HEK293T (cell line): ENCODE measurements at places on chromosomes 1 and 21.

DNA sequence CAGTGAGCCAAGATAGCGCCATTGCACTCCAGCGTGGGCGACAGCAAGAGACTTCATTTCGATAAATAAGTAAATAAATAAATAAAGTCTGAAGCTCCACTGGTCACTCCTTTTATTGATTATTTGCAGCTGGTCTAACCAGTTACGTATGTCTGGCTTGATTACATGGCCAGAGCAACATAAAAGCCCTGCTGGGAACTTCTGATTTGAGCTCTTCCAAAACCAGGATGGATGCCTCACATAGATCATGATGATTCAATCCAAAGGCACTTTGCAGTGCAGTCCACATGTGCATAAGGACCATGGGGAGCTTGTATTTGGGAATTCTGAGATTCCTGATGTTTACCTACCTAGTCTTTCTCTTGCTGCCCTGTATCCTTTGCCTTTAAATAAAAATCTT is 24.0 kb downstream of the NSUN4 start:
- DNase-seq: no peak

GRCh38 chr1:203619091-203619780 is 7.4 kb upstream of the ATP2B4 start:
- no peak for DNase-seq

- DNase-seq: no peak
These were observed 20.1 kb upstream of the CCDC17 start for GRCh38 chr1:45643978-45644377.

- DNase-seq: no peak
These were observed 21.3 kb downstream of the MIIP start for GRCh38 chr1:12040457-12041051.

- no peak for DNase-seq
These were observed 198.6 kb upstream of the CAMK1G start for GRCh38 chr1:209384710-209385550.

DNA sequence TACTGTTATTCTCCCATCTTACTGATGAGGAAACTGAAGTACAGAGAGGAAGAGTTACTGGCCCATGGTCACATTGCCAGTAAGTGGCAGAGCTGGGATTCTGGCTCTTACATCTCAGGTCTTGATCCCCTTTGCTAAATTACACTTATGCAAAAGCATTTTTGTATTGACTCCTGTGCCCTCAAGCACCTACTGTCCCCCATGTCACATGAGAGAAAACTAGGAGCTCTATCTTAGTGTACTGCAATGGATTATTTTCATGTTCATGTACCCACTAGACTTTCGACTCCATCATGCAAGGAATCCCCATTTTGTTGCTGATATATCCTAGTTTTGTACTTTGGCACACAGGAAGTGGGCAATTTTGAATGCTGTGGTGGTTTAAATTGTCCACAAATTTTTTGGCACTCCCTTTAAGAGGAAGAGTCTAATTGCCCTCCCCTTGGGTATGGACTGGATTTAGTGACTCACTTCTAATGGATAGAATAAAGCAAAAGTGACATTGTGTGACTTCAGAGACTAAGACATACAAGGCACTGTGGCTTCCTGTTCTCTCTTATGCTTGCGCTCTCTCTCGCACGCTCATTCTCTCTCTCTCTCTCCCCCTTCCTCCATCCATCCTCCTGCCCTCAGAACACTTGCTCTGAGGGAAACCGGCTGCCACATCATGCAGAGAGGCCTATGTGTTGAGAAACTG is 43.5 kb upstream of the JAK1 start:
- no peak for DNase-seq

DNA sequence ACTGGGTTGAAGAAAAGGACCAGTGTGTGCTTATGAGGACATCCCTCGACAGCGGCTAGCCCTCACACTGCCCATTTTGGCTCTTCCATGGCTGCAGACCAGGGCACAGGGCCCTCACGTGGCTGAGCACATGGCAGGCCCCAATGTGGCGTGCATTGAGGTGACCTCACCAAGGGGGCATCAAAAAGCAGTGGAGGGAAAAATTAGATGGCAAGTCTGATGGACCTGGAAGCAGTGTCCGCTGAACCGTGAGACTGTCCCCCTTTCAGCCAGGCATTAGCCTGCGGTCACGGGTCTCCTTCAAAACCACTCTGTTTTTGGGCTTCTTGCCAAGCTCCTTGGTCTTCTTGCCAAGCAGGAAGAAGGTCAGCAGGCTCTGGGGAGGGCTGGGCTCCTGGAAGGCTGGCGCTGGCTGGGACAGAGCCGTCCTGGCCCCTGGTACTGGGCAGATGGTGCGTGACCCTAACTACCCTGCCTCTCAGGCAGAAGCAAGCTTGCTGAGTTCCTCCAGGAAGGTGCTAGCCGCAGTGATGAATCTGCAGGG is 30.8 kb downstream of the TRIM67 start:
- DNase-seq: no peak

- DNase-seq: no peak
These were observed 9.1 kb downstream of the NTNG1 start for GRCh38 chr1:107149946-107150345.

DNA sequence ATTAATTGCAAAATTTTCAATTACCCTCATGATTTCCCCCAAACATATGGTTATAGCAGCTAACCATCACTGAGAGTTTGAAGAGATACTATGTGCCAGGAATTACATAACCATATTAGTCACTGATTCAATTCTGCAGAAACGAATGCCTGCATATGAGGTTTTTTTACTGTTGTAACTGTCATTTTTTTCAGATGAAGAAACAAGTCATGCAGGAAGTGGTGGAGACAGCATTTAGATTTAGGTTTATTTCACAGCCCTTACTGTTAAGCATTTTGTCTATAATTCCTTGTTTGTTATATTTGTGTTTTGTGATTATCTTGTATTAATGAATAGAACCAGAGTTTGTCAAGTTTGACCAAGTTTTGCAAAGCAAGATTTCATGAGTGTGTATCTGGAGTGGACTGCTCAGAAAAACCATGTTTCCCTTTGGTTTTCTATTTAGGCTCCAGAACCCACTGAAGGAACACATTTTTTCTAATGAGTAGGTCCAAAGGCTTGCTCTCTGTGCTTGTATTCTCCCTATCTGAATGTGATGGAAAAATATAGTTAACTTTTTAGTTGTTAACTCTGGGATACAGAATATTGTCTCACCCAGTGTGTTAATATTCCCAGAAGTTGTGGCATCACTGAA is 308.5 kb upstream of the ADAMTS5 start:
- DNase-seq: no peak

DNA sequence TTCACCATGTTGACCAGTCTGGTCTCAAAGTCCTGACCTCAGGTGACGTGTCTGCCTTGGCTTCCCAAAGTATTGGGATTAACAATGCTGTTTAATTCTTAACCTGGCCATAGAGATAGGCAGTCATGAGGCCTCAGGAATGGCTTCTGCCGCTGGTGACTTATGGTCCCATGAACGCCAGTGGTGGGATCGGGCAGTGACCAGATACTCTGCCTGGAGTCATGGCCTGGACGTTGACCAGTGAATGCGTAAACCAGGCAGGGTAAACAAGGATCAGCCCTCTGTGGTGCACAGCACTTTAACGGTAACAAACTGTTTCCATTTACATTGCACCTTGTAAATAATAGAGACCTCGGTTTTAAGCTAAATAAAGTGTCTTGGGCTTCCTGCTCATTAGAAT is 23.0 kb downstream of the MTARC1 start:
- no peak for DNase-seq

DNA sequence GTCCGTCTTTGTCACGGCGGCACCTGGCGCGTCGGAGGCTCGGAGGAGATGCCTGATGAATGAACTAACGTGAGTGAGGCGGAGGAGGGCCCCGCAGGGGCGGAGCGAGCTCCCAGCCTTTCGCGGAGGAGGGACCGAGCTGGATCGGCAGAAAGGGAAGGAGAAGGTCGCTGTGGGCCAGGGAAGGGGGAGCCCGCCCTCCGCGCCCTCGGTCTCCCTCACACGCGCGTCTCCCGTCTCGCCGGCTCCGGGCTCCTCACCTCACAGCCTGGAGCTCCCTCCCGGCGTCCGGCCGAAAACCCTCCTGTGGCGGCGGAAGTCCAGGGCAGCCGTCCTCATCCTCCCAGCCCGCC is 519 bp downstream of the ZNF496 start:
- peak; percentile 64 for DNase-seq

DNA sequence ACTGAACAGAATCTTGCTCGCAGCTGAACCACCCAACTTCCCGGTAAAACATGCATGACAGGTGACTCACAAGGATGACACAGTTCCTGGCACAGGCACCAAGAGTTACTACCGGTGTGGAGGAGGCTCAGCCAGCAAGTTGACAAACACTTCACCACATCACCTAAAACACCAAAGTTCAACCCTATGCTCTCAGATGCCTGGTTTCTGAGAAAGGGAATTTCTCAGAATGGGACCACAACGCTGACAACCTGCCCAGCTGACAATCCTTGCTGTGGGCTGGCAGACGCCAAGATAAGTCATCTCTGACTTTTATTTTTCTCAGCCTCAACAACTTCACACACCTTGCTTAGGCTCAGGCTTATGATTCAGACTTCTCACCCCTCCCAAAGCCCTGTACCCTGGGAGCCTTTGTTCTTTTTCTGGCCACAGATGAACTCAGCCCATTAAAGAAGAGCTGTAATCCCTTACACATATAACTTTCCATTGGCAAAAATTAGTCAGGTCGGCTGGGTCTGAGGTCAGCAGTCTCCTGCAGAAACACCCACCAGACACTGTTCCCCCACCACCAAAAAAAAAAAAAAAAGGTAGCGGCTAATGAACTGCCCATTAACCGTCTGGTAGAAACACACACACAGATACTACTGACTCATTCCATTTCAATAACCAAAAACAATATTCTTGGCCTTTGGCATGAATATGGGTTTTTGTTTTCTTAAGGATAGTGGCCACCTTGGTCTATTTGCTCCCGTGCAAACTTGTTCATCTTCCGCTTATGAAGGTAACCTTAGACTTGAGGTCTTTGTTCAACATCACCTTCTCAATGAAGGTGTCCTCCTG is 10.8 kb upstream of the TIAM1 start:
- no peak for DNase-seq

DNA sequence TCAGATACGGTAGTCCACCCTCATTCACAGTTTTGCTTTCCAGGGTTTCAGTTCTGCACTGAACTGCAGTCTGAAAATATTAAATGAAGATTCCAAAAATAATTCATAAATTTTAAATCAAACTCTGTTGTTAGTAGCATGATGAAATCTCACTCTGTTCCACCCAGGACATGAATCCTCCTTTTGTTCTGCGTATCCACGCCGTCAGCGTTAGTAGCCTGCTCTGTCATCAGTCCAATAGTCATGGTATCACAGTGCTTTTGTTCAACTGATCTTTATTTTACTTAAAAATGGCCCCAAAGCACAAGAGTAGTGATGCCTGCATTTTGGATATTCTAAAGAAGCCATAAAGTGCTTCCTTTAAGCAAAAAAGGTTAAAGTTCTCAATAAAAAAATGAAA is 23.9 kb downstream of the CHD1L start:
- DNase-seq: no peak

DNA sequence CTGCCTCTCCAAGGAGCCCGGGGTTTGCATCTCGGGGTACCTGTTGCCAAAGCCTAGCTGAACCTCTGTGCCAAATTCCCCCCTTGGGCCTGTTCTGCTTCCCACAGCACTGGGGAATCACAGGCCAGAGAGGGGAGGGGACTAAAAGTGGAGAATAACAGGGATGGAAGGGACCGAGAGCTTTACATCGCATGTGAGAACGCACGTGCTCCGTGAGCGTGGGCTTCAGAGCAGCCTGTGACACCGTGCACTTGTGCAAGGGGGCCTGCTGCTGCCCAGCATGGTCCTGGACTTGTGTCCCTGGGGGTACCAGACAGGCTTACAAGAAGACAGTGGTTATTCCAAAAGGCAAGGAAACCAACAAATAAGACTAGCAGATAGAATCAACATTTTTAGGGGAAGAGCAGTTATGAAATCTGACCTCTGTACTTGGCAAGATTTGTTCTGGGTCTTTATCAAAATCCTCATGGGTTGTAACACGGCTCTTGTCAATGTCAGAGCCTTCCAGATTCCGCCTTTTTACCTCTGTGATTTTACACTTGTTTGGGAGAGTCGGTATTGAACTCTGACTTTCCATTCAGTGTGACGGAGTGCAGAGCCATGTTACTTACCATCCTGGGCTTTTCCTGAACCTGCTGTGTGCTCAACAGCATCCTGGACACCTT is 36.2 kb upstream of the TNFRSF1B start:
- DNase-seq: no peak

DNA sequence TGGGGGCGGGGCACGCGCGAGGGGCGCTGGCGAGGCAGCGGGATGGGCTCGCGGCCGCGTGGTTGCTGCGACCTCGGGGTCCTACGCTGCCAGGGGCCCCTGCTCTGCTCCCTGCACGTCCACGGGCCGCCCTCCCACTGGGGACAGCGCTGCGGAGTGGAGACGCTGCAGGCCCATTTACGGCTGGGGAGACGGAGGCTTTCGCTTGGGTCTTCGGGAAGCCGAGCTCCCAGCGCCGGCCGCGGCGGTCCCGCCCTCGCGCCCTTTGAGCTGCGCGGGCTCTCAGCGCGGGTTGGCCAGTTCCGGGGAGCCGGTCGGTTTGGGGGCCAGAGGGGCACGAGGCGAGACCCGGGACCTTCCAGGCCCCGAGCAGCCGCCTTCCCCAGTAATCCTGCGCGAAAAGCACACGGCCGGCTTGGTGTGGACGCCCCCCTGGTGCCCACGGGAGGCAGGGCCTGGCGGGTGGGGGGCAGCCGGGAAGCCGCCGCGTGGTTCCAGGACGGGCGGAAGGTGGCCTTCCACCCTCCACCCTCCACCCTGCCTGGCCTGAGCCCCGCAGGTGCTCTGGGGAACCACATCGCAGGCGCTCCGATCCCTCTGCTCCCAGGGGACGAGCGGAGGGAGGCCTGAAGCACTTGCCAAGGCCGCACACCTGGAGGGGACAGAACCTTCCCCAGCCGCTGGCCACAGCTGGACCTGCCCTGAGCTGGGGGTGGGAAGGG is 570 bp upstream of the PEX10 start:
- DNase-seq: peak; percentile 57

- DNase-seq: no peak
These were observed 126.1 kb downstream of the TRABD2B start for GRCh38 chr1:47870946-47871676.

DNA sequence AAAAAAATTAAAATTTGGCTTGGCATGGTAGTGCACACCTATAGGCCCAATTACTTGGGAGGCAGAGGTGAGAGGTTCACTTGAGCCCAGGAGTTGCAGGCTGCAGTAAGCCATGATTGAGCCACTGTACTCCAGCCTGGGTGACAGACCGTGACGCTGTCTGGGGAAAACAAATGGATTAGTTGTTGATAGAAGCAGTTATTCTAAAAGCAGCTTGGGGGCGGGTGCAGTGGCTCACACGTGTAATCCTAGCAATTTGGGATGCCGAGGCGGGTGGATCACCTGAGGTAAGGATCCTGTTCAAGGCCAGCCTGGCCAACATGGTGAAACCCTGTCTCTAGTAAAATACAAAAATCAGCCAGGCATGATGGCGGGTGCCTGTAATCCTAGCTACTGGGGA is 40.3 kb downstream of the KIF1B start:
- no peak for DNase-seq
